ENCODE measurements at places on chromosomes 5 and 9. TPM values are rescaled to one million over a fixed set of nuclear protein-coding genes. Genes with fewer than 3 reads are reported as not detected.

DNA sequence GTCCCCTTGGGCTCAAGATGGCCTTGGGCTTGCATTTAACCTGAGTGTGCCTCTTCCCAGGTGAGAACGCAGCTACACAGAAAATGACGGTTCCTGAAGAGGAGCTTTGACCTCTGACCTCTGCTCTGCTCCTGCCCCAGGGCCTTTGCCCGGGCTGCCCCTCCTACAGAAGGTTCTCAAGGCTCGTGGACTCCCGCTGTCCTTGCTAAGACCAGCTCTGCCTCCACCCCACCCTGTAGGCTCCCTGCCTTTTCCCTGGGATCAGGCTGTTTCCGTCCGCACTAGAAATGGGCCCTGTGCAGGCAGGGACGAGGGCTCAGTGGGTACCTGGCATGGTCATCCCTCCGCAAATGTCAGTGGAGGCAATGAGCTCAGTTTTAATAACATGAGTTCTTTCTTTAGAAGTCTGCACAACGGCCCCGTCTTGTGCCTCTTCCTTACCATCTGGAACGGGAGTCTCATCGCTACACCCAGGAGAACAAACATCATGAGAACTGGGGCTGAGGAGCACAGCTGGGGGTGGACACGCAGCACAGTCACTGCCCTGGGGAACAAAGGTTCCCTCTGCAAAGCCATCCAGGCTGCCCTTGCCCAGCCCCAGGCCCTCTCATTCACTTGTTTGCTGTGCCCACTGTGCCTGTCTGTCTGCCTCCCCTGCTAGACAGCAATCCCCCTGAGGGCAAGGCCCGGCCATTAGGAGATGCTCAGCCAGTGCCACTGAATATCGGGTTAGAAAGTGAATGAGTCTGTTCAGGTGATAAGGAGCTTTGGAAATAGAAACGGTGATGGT lies 26.7 kb upstream of the LPCAT1 start:
- no peak overlapping the region for H3K27ac ChIP-seq
- H3K4me3 ChIP-seq: no peak overlapping the region
- DNase-seq: no peak

DNA sequence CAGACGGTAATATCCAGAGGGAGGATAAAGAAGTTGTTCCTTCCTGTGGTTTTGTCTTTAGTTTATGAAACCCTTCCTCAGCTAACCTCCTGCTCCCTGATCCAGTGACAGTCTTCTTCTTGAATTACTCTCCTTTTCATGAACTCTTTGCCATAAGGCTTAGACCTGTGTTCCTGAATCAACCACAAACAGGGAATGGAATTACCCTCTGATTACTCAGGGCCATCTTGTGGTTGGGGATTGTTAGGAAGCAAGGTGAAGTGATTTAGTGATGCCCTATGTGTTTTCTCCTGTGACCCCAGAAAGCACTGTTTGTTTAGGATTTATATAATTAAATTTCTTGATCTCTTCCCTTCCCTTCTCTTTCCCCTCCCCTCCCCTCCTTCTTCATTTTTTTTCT lies 409.1 kb downstream of the TAF11L14 start:
- no peaks in the 10 kb centered on the region for H3K36me3 ChIP-seq
- H3K27ac ChIP-seq: no peak overlapping the region
- no peaks in the 10 kb centered on the region for H3K27me3 ChIP-seq
- no peak for DNase-seq
- H3K4me3 ChIP-seq: no peak overlapping the region
- H3K4me1 ChIP-seq: no peaks in the 10 kb centered on the region

The FGF10 gene
- 0.23 TPM for total RNA-seq

The ABO gene
- total RNA-seq: 0.24 TPM

- H3K27ac ChIP-seq: no peak overlapping the region
- H3K4me1 ChIP-seq: peaks cover 13% of the 10 kb centered on the region
- DNase-seq: no peak
- no peak overlapping the region for H3K4me3 ChIP-seq
- H3K27me3 ChIP-seq: no peaks in the 10 kb centered on the region
Measured at GRCh38 chr5:169147534-169147933, 153.4 kb downstream of the SLIT3 start.

The IFNA1 gene
- total RNA-seq: not detected

- H3K4me1 ChIP-seq: peaks cover 18% of the 10 kb centered on the region
- DNase-seq: no peak
- H3K27ac ChIP-seq: peak overlapping the region; percentile 7
- H3K36me3 ChIP-seq: no peaks in the 10 kb centered on the region
Measured at GRCh38 chr5:59418808-59419207, 474.7 kb downstream of the PDE4D start.

- H3K4me1 ChIP-seq: no peaks in the 10 kb centered on the region
- no peak overlapping the region for H3K27ac ChIP-seq
- H3K36me3 ChIP-seq: no peaks in the 10 kb centered on the region
- H3K4me3 ChIP-seq: no peak overlapping the region
Measured at GRCh38 chr5:152987131-152987530, 503.3 kb upstream of the GRIA1 start.

The DYNC2I2 gene
- total RNA-seq: 24.1 TPM

GRCh38 chr9:124527781-124528180 lies 20.6 kb upstream of the NR5A1 start:
- H3K36me3 ChIP-seq: no peaks in the 10 kb centered on the region
- no peak for DNase-seq
- no peaks in the 10 kb centered on the region for H3K4me1 ChIP-seq
- no peak overlapping the region for H3K27ac ChIP-seq
- H3K27me3 ChIP-seq: no peaks in the 10 kb centered on the region

- H3K27me3 ChIP-seq: no peaks in the 10 kb centered on the region
- no peak for DNase-seq
- peaks cover 21% of the 10 kb centered on the region for H3K4me1 ChIP-seq
Measured at GRCh38 chr9:22105005-22105722, 96.1 kb upstream of the CDKN2B start.

- H3K27ac ChIP-seq: no peak overlapping the region
- no peaks in the 10 kb centered on the region for H3K36me3 ChIP-seq
- H3K27me3 ChIP-seq: peaks cover 22% of the 10 kb centered on the region
Measured at GRCh38 chr9:135077497-135078200, 9.8 kb upstream of the OLFM1 start.

GRCh38 chr5:6188344-6188743 lies 190.0 kb downstream of the MED10 start:
- no peak for DNase-seq
- H3K36me3 ChIP-seq: no peaks in the 10 kb centered on the region
- no peak overlapping the region for H3K27ac ChIP-seq
- H3K4me1 ChIP-seq: no peaks in the 10 kb centered on the region

Measured in gastrocnemius medialis (tissue), 4 donors.